Activated T-cell treated with anti-CD3 and anti-CD28 coated beads, Interleukin-2, amount 50 U/mL, for 24 hours (primary cell): ENCODE measurements at places on chromosomes 6 and 20.

GRCh38 chr6:41602422-41602743 is 35.9 kb upstream of the MDFI start:
- no peak for DNase-seq

GRCh38 chr6:69985180-69985579 is 118.8 kb downstream of the COL19A1 start:
- no peak for DNase-seq

GRCh38 chr20:37350649-37351574 is 5.0 kb downstream of the SRC start:
- DNase-seq, result peak; percentile 16

- DNase-seq, result no peak
These were observed 74.8 kb upstream of the DEFB112 start for GRCh38 chr6:50124572-50124971.
